ENCODE measurements at places on chromosomes 4 and X. TPM values are rescaled to one million over a fixed set of nuclear protein-coding genes. Genes with fewer than 3 reads are reported as not detected.

- DNase-seq, result no peak
These were observed 184.1 kb downstream of the TEX13C start for GRCh38 chrX:125503769-125504168.

- DNase-seq, result no peak
These were observed 38.2 kb downstream of the NLGN3 start for GRCh38 chrX:71182871-71183270.

GRCh38 chr4:151721466-151721865 is 39.3 kb downstream of the GATB start:
- no peak for DNase-seq

GRCh38 chrX:9291629-9292028 is 173.2 kb upstream of the TBL1X start:
- DNase-seq, result no peak

GRCh38 chr4:182255441-182256190 is 12.4 kb downstream of the TENM3 start:
- DNase-seq, result no peak

Gene CT45A10
- not detected for polyA plus RNA-seq

- DNase-seq, result no peak
These were observed 17.6 kb downstream of the PDLIM5 start for GRCh38 chr4:94469221-94469784.

- DNase-seq, result no peak
These were observed 22.7 kb downstream of the JAKMIP1 start for GRCh38 chr4:6177587-6178197.

Gene CLCN4
- 0.11 TPM for polyA plus RNA-seq

Gene SLC7A11
- 52.4 TPM for polyA plus RNA-seq

Data from BJ (cell line).